Activated CD8-positive, alpha-beta memory T cell treated with anti-CD3 and anti-CD28 coated beads for 1 hour (primary cell): ENCODE measurements at places on chromosomes 7 and 10.

DNA sequence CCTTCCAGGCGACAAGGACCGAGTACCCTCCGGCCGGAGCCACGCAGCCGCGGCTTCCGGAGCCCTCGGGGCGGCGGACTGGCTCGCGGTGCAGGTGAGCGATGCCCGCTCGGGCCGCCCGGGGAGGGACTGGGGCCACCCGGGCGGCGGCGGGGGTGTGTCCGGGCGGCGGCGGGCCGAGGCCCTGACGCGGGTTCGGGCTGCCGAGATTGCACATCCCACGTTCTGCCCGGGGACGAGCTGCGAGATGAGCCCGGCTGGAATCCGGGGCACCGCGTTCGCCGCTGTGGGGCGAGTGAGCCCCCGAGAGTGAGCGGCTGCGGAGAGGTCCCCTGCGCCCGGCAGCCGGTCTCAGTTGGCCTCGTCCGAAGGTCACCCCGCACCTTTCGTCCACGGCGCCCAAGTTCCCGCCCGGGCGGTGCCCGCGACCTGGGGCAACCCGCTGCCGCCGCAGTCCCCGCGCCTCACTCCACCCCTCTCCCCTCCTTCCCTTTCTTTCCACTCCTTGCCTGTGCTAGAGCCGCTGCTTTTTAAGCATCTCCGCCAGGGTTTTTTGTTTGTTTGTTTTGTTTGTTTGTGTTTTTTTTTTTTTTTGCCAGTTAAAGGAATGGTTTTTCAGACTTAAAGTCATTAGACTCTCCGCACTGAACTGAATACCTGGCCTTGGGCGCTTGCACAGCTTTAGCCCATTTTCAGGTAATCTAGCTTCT is 515 bp downstream of the RALA start:
- DNase-seq, result no peak

DNA sequence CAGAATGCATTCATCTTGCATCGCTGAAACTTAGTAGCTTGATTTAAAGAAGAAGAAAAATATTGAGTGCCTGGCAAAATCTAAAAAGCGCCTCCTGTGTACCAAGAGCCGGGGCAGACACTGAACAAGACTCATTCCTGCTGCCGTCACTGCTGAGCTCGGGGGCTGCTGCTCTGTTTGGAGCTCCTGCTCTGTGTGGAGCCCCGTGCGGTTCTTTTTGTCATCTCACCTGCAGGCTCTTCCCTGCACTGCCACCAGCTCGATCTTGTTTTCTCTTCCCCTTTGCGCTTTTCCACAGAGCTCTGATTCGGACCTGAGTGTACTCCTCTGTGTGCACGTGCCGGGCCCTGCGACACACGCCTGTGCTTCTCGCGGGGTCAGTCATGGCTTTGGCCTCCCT is 462.1 kb upstream of the DPP6 start:
- no peak for DNase-seq

GRCh38 chr7:155237297-155237696 is 60.4 kb upstream of the INSIG1 start:
- no peak for DNase-seq

DNA sequence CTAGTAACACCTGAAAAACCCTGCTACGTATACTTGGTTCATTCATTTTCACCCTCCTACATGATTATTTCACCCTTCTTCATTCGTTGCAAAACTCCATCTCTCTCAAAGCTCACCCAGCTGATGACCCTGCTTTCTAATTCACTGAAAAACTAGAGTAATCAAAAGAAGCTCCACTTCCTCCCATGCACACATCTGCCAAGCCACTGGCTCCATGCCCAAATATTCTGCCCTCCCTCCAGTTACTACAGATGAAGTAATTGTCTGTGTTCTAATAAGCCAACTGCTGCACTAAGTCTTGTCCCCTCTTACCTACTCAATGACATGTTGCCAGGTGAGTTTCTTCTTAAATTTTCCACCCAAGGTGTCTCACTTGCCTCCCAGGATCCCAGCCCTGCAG is 96.9 kb upstream of the CCDC71L start:
- DNase-seq, result no peak

DNA sequence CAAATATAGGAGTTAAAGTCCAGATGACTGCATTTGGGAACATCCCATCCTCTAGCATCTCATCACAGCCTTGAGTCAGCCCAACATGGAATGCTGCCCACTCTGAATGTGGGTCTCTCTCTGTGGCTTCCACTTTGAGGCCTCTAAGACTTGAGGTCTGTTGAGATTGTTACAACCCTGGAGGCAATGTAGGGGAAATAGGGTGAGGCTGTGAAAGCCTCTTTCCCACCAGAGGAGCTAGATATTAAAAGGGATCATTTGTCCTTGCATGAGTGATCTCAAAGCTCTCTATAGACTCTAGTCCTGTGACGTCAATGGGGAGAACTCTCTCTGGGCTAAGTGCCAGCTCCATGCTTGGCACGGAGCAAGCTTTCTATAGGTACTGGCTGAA is 6.4 kb upstream of the GOLGA7B start:
- no peak for DNase-seq

DNA sequence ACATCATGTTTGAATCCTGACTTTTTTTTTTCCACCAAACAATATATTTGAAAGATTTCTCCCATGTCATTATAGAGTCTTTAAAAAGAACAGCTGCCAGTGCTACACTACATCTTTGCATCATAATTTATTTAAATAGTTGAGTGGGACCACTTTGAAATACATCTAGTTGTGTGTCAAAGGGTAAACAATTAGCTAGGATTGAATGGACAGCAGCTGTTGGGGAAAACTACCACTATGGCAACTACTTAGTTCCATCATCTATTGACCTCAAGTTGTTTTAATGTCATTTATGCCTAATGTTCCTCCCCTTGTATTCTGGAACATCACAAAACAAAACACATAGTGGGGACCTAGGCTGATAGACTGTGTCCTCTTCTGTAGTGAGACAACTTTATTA is 985.1 kb downstream of the SORCS1 start:
- no peak for DNase-seq

DNA sequence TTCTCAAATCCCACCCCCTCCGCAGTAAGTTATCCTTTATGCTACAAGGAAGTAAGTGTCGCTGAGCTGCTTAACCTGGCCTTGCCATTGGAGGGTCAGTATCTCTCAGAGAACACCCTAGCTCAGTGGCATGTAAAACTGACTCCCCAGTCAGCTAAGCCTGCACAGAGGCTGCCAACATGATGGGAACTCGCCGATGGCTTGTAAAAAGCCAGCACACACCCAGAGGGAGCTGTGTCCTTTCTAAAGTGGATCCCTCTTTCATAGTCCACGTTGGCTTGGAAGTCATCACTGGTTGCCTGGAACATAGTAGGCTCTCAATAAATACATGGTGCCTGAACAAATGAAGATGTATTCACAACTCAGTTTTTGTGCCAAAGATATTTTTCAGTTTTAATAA is 249.1 kb upstream of the YAE1 start:
- DNase-seq, result no peak

DNA sequence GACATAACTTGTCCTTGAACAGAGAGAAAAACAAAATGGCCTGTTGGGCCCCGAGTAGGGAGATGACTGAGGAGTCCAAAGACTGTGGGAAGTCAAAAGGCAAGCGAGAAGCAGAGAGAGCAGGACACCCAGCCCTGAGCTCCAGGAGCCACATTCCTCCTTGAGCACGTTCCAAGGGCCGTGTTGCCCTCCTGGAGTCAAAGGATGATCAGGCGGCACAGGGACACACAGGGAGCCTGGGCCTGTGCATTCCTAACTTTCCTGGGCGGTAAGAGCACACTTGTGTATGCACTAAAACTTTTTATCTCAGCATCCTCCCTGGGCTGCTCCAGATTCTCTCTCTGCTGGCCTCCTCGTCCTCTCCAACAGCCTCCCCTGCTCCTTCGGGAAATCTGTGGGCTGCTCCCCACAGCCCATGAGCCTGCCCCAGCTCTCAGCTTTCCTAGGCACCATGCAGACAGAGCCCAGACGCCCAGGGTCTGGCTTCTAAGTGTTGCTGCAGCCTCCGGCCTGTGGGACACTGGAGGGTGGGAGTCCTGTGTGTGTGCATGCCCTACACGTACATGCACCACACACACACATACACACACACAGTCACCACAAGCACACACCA is 281.8 kb downstream of the POU6F2 start:
- no peak for DNase-seq

DNA sequence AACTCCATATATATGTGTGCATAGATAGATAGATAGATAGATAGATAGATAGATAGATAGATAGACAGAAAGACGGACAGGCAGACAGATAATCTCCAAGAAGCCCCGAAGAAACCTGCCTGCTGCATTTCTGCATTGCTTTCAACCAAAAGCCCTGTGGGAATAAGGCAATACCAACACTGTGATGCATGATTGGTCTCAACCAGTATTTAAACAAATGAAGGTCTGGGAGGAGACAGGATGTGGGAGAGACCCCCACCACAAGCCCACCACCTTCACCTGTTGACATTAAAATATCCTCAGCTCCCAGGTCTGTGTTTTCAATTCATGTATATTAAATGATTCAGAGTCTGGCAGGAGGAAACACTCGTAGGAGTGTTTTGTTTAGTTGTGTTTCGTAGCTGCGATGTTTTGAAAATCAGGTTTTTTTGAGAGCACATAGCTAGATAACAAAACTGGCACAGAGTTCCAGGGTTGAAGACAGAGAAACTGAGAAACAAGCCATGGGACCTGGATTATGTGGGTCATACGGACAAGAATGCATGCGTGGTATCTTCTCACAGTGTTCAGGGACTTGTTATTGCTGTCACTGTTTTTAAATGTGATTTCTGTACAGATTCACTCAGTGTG is 200.7 kb upstream of the AHR start:
- no peak for DNase-seq

GRCh38 chr7:93941945-93942344 is 20.4 kb downstream of the GNG11 start:
- no peak for DNase-seq

DNA sequence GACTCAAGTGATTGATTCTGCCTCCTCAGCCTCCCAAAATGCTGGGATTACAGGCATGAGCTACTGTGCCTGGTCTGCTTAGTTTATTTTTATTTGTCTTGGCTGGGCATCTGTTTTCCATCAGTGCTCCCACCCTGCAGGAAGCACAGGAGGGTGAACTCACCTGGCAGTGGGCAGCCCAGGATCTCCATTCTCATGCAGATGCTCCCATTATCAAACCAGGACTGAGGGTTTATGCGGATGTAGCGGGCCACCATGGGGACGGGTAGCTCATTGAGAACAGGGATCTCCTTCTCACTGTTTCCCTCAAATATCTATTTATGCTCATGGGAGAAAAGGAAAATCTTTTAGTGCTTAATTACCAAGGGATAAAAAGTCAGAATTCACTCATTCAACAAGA is 93.8 kb downstream of the CPXM2 start:
- no peak for DNase-seq
